Endothelial cell (in vitro differentiated cells): ENCODE measurements at places on chromosomes 4 and X.

GRCh38 chrX:113058634-113059033 is 218.0 kb upstream of the AMOT start:
- no peak for DNase-seq

DNA sequence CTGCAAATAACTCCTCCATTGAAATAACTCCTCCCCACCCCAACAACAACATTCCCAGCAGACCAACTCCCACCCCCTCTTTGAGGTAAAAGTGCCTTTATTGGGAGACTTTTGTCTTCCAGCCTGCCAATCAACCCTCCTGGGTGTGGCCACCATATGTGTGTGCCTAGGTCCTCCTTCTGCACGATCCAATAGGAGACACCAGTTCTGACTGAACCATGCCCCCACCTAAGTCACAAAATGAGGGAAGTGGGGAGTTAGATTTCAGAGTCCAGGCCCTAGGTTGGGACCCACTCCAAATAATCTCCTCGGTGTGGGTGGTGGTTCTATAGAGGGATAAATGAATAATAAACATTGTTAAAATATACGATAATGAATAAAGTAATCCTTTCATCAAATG is 3.0 kb downstream of the PLP2 start:
- no peak for DNase-seq

GRCh38 chr4:24963277-24963676 is 50.4 kb upstream of the CCDC149 start:
- DNase-seq: no peak

DNA sequence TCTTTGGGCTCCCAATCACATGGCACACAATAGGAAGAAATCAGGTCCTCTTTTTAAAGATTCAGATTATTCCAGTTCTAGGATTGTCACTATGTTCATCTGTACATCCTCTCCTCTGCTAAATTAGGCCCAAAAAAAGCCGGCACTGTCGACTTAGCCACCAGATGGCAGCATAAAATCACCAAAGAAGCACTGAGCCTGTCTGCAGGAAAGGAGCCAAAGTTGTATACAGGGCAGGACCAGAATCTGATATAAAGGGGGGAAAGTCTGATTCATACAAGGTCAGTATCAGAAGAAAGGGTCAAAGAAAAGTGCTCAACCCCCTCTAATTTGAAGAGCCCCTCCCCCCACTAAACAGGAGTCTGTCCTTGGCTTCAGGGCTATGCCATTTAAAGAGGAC is 292.5 kb downstream of the CHIC1 start:
- peak; percentile 61 for DNase-seq

- no peak for DNase-seq
These were observed 149.7 kb upstream of the ANKRD50 start for GRCh38 chr4:124862261-124862660.

- no peak for DNase-seq
These were observed 2.2 kb upstream of the MID2 start for GRCh38 chrX:107823456-107823855.

DNA sequence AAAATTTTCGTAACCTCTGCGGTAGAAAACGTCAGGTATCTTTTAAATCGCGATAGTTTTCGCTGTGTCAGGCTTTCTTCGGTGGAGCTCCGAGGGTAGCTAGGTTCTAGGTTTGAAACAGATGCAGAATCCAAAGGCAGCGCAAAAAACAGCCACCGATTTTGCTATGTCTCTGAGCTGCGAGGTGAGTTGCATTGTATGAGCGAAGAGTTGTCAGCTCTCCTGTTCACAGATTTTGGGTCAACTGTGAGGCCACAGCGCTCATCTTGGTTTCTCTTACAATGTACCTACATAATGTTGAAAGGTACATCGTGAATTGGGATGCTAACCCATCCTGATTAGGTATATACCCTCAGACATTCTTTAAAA is 486 bp downstream of the CLCN3 start:
- DNase-seq: peak; percentile 19

DNA sequence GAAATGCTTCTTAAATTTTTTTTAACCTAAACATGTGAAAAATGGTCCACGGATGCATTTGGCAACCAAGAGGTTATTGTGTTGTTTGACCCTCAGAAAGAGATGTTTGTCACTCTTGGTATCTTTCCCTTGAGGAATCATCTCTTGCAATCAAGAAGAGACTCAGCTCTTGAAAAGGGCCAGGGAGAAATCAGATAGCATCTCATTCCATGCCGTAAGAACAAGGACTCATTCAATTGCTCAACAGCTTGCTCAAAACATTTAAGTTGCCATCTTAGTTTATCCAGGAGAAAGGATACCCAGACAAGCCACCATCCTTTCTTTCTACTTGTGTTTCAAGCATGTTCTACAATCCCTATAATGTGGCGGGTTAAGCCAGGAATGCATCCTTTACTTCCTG is 209.5 kb upstream of the LNX1 start:
- no peak for DNase-seq

- DNase-seq: no peak
These were observed 3.0 kb upstream of the BCOR start for GRCh38 chrX:40100537-40101429.

GRCh38 chr4:41692717-41693345 is 55.7 kb downstream of the PHOX2B start:
- peak; percentile 54 for DNase-seq

DNA sequence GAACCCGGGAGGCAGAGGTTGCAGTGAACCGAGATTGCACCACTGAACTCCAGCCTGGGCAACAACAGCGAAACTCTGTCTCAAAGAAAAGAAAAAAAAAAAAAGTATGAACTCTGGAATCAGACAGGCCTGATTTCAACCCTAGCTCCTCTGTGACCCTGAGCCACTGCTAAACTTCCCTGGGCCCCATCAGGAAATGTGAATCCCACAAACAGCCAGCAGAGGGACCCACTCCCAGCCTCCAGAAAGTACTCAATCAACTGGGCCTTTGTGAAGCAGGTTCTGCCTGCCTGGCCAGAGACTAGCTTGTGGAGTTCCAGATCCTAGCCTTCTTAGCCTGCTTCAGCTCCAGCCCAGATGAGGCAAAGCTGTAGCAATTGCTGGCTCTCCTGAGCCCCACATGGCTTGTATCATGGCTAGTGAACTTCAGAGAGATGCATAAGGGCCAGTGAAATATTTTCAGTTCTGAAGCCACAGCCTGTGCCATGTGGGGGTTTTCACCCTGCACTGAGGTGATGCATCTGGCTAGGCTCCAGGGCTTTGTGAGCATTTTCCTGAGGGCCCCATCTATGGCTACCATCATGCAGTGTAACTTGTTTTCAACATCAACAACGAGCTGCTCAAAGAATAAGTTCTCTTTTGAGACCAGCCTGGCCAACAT is 7.2 kb upstream of the IDS start:
- peak; percentile 56 for DNase-seq

DNA sequence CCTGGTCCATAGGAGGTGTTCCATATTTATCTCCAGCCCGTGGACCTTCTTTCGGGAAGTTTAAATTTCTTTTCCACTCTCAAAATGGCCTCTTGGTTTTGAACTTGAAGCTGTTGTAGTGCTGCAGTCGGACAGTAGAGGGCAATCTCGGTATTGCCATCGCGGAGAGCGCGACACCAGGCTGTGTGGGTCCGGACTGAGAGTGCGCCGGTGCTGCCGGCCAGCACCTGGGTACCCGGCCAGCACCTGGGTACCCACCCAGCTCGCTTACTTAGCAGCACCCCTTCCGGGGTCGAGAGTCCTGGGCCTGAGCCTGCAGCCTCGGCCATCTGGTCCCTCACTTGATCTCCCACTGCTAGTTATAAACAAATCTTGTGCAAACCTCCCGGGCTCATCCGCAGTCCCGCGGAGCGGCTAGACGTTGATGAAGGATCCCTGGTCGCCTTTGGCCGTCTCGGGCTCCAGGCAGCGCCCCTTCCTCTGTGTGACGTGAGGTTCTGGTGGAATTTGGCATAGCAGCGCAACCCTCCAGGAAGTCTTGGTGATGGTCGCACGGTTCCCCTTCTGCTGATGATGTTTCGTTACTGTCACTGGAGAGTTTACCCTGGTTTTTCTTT is 18.0 kb downstream of the FAM9A start:
- peak; percentile 5 for DNase-seq

GRCh38 chr4:183345261-183345660 is 23.0 kb upstream of the CLDN24 start:
- DNase-seq: no peak

GRCh38 chr4:150072906-150073714 is 5.1 kb upstream of the DCLK2 start:
- DNase-seq: no peak

GRCh38 chr4:8919651-8920288 is 48.1 kb upstream of the HMX1 start:
- DNase-seq: no peak

GRCh38 chr4:101693842-101694398 is 96.6 kb upstream of the BANK1 start:
- no peak for DNase-seq

- DNase-seq: peak; percentile 13
These were observed 83.2 kb downstream of the GPAT3 start for GRCh38 chr4:83618991-83619645.

DNA sequence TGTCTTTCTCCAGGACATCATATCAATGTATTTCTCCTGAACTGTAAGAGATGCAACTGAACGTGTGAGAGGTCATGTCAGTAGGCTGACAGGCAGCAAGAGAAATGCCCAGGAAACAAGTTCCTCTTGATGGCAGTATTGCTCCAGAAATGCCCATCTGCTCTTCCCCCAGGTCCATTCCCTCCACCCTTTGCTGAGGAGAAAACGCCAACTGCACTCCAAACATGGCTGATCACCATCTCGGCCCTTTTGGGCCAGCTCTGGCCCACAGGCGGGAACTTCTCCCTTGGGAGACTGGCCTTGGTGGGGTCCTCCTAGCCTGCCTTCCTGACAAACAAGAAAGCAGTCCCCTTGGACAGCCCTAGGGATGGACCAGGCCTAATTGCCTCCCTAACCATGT is 276.5 kb upstream of the AGTR2 start:
- no peak for DNase-seq

DNA sequence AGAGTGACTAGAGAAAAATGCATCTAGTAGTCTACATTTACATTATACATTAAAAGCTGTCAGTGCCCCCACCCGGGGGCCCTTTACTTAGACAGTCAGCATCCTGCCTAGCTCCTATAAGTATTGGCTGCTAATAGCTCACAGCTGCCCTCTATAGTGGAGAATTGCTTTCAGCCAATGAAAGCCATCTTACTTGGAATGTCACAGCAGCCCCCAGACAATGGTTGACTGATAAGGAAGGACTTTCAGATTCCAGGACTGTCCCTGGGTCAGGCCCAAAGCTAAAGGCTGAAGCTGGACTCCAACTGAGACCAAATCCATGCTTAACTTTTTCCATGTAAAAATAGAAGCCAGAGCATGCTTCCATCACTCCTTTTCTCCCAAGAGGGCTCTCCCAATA is 196.9 kb downstream of the ANKRD50 start:
- no peak for DNase-seq

DNA sequence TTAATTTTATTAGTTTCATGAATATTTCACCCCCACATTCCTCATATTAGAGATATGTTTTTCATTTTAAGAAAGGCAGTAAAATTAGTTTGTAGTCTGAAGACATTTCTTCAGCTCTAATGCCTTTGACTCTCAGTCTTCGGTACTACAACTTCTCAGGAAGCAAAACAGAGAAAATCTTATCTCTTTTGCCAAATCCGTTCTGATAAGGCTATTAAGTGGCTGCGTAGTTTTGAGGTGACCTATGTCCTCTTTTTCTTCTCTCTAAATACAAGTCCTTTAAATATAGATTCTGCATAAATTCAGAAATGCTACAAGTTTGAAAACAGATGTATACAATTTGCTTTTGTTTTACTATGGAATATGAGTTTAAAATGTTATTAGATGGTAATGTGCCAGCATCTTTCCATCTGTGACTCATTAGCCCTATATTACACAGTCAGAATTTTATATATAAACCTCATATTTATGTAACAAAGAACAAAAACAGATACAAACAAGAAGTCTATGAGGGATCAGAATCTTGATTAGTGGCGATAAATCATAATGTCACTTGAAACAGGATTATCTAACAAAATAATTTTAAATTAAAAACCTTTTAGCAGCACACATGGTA is 181.2 kb upstream of the ETNPPL start:
- DNase-seq: no peak

DNA sequence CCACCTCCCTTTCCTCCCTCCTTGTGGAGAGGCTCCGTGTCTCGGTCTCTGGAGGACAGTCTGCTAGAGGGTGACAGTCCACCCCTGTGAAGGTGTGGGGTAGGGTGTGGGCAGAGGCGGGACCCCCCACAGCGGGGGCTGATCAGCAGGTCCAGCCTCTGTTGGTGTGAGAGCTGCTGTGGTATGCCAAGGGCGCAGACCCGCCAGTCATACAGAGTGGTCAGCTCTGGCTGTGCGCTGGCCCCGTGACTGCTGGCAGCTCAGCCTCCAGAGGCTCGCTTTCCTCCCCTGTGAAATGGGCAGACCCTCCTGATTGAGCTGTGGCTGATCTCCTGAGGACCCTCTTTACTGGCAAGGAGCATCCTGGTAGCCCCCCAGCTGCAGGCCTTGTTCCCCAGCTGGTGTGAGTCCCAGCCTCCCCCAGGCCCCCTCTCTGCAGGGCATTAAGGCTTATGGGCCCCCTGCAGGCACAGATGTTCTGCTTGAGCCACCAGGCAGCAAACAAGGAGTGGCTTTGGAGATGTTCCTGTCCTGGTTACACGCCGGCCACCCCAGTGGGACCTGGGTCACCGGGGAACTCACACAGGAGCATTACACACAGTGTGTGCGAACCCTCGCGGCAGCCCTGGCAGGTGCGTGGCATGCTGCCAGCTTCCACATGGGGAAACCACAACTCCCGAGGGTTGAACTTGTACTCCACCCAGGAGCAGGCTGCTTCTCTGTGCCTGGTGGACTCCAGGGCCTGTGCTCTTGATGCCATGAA is 76.8 kb downstream of the PPP2R2C start:
- DNase-seq: no peak

DNA sequence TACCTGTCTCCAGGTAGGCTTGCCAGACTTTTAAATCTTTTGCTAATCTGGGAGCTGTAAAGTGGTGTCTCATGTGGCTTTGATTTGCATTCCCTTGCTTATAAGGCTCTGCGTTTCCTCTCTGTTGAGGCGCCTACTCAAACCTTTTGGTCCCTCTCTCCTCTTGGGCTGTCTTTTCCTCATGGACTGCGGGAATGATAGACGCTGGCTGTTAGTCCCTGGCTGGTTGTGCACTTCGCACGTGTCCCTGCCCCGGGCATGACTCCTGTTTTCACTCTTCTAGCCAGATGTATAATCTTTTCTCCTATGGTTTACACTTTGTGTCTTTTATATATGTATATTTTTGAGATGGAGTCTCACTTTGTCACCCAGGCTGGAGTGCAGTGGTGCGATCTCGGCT is 39.7 kb downstream of the RGS12 start:
- no peak for DNase-seq
